ENCODE measurements at places on chromosomes 1 and 21.

DNA sequence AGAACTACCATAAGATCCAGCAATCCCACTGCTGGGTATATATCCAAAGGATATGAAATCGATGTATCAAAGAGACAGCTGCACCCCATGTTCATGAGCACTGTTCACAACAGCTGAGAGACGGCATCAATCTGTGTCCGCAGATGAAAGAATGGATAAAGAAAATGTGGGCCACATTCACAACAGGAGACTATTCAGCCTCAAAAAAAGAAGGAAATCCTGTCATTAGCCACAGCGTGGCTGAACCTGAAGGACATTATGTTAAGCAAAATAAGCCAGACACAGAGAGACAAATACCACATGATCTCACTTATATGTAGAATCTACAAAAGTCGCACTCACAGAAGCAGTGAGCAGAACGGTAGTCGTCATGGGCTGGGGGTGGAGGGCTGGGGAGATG lies 99.2 kb upstream of the IFFO2 start:
- no peak for DNase-seq

- DNase-seq: no peak
Observed at GRCh38 chr1:57258557-57259325, 165.1 kb downstream of the DAB1 start.

DNA sequence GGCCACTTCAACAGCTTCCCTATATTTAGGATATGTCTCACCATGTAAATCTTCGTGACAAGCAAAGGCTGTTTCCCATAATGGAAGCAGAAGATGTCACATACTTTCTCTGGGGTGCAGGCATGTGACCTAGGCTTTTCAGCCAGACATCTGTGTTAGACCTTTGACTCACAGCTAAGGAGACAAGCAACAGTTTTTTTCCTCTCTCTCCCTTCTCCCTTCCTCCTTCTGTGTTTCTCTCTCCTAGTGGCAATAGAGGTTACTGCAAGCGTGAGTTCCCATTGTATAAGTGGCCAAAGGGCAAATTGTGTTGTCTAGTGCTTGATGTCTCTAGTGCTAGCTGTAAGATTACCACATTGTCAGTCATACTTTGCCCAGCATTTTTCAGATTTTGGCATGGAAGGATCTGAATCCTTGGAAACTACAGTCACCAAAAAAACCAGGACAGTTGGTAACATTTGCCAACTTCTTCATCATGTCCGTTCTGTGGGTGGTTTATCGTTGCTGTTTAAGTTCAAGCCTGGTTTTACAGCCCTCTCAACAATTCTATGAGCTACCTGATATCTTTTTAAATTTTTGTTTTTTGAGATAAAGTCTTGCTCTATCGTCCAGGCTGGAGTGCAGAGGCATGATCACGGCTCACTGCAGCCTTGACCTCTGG lies 44.4 kb upstream of the RABGAP1L start:
- no peak for DNase-seq

GRCh38 chr1:7116001-7116400 lies 330.7 kb downstream of the CAMTA1 start:
- DNase-seq: no peak

GRCh38 chr1:16484931-16485330 lies 29.2 kb downstream of the RNU1-1 start:
- no peak for DNase-seq

GRCh38 chr1:184379111-184379752 lies 7.6 kb upstream of the C1orf21 start:
- DNase-seq: no peak

DNA sequence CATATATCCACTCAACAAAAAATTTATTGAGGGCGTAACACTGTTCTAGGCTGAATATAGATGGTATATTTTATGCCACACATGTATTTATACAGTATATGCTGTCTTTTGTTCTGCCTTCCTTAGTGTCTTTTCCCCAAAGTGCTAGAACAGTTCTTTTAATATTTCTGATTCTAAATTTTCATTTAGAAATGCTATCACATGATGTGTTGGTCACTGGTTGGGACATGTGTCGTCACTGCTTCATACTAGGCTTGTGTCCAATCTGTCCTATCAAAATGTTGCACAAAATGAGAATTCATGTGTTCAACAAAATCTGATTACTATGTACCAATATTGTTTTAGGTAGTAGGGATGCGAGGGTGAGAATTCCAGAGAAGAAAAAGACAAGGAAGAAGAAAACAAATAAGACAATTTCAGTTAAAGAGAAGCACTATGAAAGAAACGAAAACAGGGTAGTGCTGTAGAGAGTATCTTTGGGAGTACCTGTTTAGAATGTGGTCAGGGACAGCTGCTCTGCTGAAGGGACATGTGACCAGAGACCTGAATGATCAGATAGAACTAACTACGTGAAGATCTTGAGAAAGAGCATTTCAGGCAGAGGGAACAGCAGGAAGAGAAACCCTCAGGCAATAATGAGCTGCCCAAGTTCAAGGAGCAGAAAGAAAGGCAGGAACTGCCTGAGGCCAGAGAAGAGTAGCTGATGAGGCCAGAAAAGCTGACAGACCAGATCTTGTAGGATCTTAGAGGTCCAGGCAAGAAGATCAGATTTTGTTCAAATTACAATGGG lies 1.3 kb downstream of the KMO start:
- no peak for DNase-seq

DNA sequence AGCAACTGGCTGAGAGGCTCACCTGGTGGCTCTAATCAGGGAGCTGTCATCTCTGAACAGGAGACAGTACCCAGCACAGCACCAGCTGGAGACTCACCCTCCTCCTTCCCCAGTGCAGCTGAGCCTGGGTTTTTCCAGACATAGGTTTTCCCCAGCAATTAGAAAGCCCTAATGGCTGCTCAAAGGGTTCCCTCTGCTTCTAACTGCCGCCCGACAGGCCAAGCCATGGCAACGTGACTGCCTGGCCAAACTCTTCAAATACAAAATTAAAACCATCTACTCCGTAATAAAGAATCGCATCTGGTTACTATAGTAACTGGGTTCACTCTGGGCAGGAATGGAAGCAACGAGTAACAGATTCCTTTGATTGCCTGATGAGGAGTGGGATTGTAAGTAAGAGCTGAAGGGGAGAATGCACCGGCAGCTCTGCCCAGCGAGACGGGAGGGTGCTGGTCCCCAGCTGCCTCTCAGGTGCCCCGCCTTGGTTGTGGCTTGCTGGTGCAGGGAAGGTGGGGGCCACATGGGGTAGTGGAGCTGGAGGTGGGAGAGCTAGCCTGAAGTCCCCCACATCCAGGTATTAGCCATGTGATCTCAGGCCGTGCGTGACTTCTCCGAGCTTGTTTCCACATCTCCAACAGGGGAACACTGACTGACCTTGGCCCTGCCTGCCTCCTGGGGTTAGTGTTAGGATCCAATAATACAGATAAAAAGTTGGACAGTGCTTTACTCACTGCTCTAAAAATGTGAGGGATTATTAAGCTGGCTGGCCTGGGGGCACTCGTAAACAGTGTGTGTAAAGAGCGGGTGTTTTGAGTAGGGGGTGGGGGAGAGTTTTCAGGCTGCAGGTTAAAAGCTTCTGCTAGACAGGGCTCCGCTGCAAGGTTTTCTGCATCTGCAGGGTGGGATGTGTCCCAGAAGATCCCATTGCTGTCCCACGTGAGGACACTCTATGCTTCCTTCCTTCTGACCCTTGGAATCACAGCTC lies 94.2 kb downstream of the KCNN3 start:
- no peak for DNase-seq

- no peak for DNase-seq
Observed at GRCh38 chr1:43935711-43936427, 2.3 kb downstream of the ARTN start.

GRCh38 chr1:96513136-96513535 lies 208.4 kb upstream of the PTBP2 start:
- no peak for DNase-seq

DNA sequence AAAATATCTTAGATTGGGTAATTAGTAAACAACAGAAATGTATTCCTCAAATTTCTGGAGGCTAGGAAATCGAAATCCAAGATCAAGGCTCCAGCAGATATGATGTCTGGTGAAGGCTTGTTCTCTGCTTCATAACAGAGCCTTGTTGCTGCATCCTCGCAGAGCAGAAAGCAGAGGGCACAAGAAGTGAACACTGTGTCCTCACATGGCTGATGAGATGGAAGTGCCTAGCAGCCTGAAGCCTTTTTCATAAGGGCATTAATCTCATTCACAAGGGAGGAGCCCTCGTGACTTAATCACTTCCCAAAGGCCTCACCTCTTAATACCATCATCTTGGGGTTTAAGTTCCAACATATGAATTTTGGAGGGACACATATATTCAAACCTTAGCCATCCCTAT lies 77.2 kb upstream of the FOXD3 start:
- DNase-seq: no peak

- DNase-seq: no peak
Observed at GRCh38 chr21:34801519-34802132, 132.8 kb downstream of the CLIC6 start.

DNA sequence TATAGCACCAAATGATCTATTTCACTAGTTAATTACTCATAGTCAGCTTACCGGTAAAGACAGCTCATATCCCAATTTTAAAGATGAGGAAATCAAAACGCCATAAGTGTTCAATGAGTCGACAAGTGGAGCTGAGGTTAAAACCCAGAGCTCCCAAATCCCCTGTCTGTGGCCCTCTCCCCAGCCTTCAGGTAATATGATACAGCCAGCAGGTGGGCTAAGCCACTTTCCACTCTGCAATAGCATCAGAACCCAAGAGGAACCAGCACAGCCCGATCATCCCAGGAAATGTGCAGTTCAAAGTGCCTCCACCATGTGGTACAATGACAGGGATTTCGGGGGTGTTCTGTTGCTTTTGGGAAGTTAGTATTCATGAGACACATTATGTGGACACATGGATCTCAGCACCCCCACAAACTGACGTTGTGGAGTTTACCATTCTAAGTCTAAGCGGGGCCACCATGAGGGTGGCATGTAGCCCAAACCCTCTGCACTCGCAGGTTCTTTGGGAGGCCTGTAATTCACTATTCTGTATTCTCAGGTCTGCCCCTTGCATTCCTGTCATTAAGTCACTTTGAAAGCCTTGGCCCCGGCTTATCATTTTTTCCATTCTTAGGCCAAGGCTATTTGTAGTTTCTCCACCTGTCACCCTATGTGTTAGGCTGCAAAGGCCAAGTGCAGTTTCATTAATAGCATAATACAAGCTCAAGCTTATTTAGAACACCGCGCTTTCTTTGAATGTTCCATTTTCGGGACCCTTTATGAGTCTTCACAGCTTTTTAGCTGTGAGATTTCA lies 26.3 kb upstream of the ACTN2 start:
- no peak for DNase-seq

DNA sequence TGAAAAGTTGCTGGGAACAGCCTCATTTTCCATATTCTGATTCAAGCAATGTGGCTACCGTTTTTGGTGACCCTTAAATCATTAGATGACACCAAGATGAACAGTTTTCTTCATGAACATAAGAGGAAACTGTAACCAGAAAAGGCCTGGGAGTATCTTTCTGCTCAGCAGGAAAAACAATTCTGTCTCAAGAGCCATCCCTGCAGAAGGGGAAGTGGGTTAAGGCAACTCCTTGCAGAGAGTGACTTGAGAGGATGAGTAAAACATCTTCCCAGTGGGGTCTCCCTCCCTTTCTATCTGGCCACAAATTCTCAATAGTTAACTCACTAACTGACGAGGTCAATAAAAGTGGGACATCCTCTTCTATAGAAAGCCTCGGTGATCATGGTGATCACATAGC lies 187.6 kb upstream of the NRIP1 start:
- no peak for DNase-seq

GRCh38 chr1:161267321-161267720 lies 8.8 kb downstream of the PCP4L1 start:
- no peak for DNase-seq

GRCh38 chr21:23585419-23585818 lies 2021.9 kb downstream of the MRPL39 start:
- DNase-seq: no peak

DNA sequence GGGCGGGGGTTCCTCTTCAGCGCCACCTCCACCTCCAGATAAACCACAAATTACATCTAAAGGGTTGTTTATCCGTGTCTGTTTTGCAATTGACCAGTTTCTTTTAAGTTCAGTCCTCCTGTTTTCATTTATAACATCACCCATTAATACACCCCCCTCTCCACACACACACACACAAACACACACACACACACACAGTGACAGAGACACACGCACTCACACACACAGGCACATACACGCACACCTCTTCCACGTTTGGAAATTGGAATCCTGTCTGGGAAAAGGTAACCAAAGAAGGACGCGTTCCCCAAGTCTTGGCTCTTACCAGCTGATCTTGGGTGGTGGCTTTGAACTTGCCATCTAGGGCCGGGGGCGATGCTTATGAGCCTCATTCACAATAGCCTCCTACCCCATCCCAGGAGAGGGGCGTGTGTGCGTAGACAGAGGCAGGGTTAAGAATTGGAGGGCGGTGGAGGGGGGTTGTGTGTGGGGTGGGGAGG lies 442 bp upstream of the CSMD2 start:
- no peak for DNase-seq

DNA sequence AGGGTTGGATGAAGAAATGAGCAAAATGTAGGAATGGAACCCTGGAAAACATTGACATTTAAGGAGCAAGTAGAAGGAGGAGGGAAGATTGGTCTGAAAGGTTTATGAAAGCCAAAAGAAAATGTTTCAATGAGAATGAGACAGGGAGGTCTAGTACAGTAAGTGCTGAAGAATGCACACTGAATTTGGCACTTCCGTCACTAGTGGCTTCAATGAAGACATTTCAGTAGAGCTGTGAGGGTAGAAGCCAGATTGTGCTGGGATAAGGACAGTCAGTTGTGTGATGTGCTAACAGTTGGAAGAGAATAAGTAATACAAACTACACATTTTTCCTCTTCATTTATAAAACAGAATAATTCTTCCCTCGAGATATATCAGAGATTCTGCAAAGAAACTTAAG lies 17.1 kb downstream of the THEM4 start:
- no peak for DNase-seq

- no peak for DNase-seq
Observed at GRCh38 chr1:45516036-45516435, 5.6 kb downstream of the PRDX1 start.

GRCh38 chr21:38289705-38290485 lies 33.1 kb downstream of the KCNJ15 start:
- no peak for DNase-seq

GRCh38 chr1:21668232-21668950 lies 766 bp downstream of the RAP1GAP start:
- DNase-seq: no peak

DNA sequence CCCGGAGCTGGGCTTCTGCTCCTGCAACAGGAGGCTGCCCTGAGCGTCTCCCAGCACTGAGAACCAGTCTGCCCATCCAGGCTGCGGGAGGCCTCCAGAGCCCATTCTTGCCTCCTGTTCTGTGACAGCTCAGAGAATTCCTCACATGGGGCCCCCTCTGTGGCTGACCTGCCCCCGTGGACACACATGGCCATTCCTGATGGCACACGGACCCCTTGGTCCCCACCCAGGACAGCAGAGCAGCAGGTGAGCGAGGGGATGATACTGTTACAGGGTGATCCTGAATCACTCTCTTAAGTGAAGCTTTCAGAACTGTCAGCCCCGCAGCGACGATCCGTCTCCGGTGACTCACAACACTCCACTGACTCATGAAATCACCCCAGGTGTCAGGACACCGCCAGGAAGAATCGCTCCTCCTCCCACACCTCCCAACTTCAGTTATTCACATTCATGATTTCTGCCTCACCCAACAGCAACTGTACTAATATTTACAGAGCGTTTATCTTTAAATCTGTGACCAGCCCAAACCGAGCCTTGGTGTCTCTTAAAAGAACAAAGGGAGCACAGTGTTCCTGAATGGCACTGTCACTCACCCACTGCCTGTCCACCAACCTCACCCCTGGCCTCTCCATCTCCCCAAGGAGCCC lies 22.5 kb downstream of the CHD5 start:
- no peak for DNase-seq
